ENCODE measurements at places on chromosomes 12 and 14.

DNA sequence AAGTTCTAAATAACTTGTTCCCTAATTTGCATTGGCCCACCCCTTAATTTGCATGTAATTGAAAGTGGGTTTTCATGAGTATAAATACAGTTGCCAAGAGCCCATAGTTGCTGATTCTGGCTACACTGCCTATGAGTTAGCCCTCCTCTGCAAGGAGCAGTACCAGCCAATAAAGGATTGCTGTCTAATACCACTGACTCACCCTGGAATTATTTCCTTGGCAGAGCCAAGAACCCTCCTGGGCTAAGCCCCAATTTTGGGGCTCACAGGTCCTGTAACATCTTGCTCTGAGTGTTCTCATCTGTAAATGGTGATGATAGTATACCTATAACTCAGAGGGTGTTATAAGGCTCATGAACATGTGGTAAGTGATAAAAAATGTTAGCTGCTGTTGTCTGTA, 6.8 kb downstream of the TTC8 start:
- no peaks in the 10 kb centered on the region for H3K27me3 ChIP-seq
- H3K4me1 ChIP-seq: peaks cover 26% of the 10 kb centered on the region
- H3K4me3 ChIP-seq: no peak overlapping the region
- H3K36me3 ChIP-seq: 0 out of 2 replicates have a peak, but pooled peaks cover 1% of the 10 kb centered on the region
- no peak overlapping the region for H3K27ac ChIP-seq

- H3K36me3 ChIP-seq: no peaks in the 10 kb centered on the region
- H3K27ac ChIP-seq: no peak overlapping the region
- peaks cover 4% of the 10 kb centered on the region for H3K4me1 ChIP-seq
- peaks cover 11% of the 10 kb centered on the region for H3K27me3 ChIP-seq
- DNase-seq: peak; percentile 52
- no peak overlapping the region for H3K4me3 ChIP-seq
Measured at GRCh38 chr14:105075379-105076295, 10.4 kb upstream of the GPR132 start.

GRCh38 chr12:32870716-32871115, 25.9 kb downstream of the PKP2 start:
- H3K27me3 ChIP-seq: no peaks in the 10 kb centered on the region
- H3K4me3 ChIP-seq: no peak overlapping the region
- no peaks in the 10 kb centered on the region for H3K4me1 ChIP-seq
- no peak overlapping the region for H3K27ac ChIP-seq
- no peak for DNase-seq

DNA sequence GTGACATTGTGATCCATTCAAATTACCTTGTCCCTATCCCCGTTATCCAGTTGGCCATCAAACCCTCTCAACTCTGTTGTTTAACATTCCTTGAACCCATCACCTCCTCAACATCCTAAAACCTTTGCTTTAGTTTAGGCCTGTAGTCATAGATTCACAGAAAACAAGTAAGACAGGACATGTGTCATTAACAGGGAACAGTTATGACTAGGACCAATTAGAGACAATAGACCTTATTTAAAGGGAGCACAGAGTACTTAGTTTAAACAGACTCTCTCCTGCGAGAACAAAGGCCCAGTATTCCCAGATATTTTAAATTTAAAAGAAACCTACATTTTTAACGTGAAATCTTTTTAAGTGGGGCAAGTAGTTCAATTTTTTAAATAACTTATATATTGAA, 20.0 kb upstream of the HELB start:
- no peaks in the 10 kb centered on the region for H3K4me1 ChIP-seq
- peaks cover 17% of the 10 kb centered on the region for H3K27me3 ChIP-seq
- no peak overlapping the region for H3K4me3 ChIP-seq
- H3K27ac ChIP-seq: no peak overlapping the region
- no peaks in the 10 kb centered on the region for H3K36me3 ChIP-seq
- DNase-seq: no peak

GRCh38 chr12:128163086-128163485, 103.9 kb upstream of the TMEM132C start:
- DNase-seq: no peak
- H3K36me3 ChIP-seq: no peaks in the 10 kb centered on the region
- H3K27me3 ChIP-seq: no peaks in the 10 kb centered on the region
- H3K4me3 ChIP-seq: no peak overlapping the region
- no peaks in the 10 kb centered on the region for H3K4me1 ChIP-seq

All from IMR-90 (cell line).